ENCODE measurements at places on chromosomes 13 and 19.

DNA sequence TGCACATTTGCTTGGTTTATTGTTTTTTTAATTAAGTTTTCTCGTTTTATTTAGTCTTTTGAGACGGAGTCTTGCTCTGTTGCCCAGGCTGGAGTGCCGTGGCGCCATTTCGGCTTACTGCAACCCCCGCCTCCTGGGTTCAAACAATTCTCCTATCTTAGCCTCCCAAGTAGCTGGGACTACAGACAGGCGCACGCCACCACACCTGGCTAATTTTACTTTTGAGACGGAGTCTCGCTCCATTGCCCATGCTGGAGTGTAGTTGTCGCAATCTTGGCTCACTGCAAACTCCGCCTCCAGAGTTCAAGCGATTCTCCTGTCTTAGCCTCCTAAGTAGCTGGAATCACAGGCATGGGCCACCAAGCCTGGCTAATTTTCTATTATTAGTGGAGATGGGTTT, 1.3 kb downstream of the RPS9 start:
- no peak for DNase-seq

GRCh38 chr19:33358408-33358807, 15.1 kb upstream of the CEBPG start:
- no peak for DNase-seq

DNA sequence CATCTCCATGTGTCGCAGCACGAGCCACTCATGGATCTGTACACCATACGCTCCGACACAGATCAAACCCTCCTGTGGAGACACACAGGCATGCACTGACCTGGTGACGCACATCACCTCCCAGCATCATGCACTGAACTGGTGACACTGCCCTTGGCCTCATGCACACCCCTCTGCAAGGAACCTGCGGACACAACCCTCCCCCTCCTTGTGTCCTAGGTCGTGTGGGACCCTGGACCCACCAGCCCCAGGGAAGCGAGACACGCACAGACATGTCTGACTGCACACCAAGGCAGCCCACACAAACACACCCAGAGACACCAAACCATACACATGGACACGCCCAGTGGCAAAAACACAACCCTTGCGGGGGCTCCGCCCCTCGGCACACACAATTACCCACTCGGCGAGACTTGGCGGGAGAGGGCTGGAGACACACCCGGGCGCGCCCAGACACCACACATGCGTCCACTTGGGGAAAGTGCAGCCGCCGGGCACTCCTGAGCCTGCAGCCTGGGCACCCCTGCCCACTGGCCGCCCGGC, 2.0 kb upstream of the KCNN4 start:
- DNase-seq = no peak

GRCh38 chr19:1799695-1800342, 12.3 kb downstream of the ATP8B3 start:
- no peak for DNase-seq

DNA sequence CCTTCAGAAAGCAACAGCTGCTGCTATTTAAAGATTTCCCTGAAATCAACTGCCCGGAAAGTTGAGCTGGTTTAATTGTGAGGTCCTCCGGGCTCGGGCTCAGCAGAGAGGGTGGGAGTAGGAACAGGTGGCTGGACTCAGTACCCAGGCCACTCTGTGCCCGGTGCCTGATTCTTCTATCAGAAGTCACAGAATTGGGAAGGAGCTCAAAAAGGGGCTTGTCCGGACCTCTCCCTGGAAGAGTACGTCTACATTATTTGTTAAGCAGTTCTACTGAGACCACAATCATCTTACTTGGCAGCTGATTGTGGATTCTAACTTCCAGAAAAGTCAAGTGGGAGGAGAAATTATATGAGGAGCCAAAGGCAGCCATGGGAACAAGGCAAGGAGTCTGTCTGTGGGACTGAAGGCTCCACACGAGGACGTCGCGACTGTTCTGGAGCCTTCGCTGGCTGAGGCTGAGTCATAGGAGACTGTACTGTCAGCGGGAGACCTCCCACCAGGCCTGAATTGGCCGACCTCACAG, 91.7 kb upstream of the ANKRD10 start:
- no peak for DNase-seq
